ENCODE measurements at places on chromosomes 11 and 22. TPM values are rescaled to one million over a fixed set of nuclear protein-coding genes. Genes with fewer than 3 reads are reported as not detected.

DNA sequence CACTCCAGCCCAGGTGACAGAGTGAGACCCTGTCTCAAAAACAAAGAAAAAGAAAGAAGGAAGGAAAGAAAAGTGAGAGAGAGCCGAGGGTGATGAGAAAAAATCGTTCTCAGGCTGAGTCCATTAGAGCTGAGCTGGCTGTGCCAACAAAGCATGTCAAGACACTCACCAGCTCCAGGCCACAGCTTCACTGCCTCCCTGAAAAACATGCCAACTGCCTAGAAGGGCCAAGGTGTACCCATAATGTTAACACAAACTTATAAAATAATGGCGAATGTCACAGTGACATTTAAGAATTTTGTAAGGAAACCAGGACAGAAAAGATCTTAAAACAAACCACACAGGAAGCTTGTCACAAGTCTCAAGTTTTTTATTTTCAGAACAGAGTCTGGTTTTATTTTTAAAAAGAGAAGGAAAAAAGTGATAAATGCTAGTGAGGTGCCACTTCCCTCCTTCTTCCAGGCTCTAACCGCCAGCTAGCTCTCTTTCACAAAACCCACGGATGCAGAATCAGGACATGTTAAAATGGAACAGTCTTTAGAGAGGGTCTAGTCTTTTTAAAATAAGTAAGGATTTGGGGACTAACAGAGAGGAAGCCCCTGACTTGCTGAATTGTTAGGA, 5.1 kb downstream of the TMEM121B start:
- no peak overlapping the region for H3K4me3 ChIP-seq
- DNase-seq = no peak
- H3K27me3 ChIP-seq = no peaks in the 10 kb centered on the region
- H3K27ac ChIP-seq = no peak overlapping the region

DNA sequence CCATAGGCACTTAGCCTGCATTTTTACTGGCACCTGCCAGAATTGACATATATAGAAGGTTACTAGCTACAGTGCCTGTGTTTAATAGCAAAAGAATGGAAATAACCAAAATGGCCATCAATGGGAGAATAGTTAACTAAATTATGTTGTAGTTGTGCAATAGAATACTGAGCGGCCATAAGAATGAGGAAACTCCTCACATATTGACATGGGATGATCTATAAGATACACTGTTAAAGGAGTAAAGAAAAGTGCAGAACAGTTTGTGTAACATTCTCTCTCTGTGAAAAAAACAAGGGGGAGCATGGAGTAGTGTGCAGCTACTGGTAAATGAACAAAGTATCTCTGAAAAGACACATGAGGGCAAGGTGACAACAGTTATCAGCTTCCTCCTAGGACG, 21.5 kb downstream of the ARAP1 start:
- 0 out of 2 replicates have a peak, but pooled peaks cover 7% of the 10 kb centered on the region for H3K36me3 ChIP-seq
- DNase-seq = no peak
- no peak overlapping the region for H3K4me3 ChIP-seq
- H3K27ac ChIP-seq = no peak overlapping the region

DNA sequence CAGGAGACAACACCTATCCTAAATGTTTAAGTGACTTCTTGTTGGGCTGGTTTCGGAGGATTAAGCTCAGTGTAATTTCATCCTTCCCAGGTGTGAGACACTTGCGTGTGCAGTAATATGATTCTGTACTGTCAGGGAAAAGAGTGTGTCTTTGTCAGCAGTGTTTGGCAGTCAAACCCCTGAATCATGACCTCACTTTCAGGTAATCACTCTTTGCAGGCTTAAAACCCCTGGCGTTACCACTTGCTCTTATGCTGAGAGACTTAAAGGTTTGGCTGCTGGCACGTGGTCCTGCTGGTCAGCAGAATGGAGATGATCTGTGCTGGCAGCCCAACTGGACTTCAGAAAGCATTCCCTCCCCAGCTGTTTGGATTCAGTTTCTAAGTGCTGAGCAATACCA, 56.1 kb downstream of the APIP start:
- H3K36me3 ChIP-seq = no peaks in the 10 kb centered on the region
- H3K4me3 ChIP-seq = no peak overlapping the region
- no peak overlapping the region for H3K27ac ChIP-seq
- H3K27me3 ChIP-seq = no peaks in the 10 kb centered on the region
- H3K4me1 ChIP-seq = 0 out of 2 replicates have a peak, but pooled peaks cover 3% of the 10 kb centered on the region

DNA sequence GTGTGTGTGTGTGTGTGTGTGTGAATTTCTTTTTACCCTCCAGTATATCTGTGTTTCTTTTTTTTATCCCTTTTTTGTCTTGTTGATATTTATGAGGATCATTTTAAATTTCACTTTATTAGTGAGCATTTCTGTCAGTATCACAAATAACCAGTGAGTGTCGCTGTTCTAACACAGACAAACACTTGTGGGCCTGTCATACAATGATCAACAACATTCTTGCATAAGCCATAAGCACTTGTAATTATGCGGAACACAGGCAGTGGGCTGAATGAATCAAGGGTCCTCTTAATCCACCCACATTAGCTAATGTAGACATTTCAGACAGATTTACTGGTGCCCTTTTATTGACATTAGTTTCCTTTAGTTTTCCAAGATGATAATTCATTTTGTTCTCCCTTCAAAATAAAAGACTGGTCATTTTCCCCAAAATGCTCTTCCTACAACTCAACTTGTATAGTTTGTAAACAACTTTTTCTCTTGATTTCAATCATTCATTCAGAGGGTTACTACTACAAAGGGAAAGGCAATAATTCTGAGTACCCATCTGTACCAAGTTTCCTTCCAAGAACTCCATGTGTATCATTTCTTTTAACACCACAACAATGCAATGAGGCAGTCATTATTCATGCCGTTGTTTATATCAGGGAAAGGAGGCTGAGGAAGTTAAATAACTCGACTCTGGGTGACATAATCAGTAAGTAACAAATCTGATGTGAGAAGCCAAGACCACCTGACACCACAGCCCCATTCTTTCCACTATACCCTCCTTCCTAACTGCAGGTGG, 34.5 kb upstream of the ANO3 start:
- H3K4me1 ChIP-seq = no peaks in the 10 kb centered on the region
- H3K27ac ChIP-seq = no peak overlapping the region
- H3K27me3 ChIP-seq = no peaks in the 10 kb centered on the region

- no peaks in the 10 kb centered on the region for H3K36me3 ChIP-seq
- no peaks in the 10 kb centered on the region for H3K27me3 ChIP-seq
- H3K4me3 ChIP-seq = no peak overlapping the region
- no peaks in the 10 kb centered on the region for H3K4me1 ChIP-seq
- DNase-seq = no peak
Observed at GRCh38 chr22:36077271-36077670, 48.6 kb upstream of the RBFOX2 start.

- H3K36me3 ChIP-seq = no peaks in the 10 kb centered on the region
- no peak overlapping the region for H3K4me3 ChIP-seq
- no peak for DNase-seq
- no peaks in the 10 kb centered on the region for H3K27me3 ChIP-seq
- peaks cover 3% of the 10 kb centered on the region for H3K4me1 ChIP-seq
- no peak overlapping the region for H3K27ac ChIP-seq
Observed at GRCh38 chr22:31680861-31681341, 18.9 kb upstream of the PISD start.

DNA sequence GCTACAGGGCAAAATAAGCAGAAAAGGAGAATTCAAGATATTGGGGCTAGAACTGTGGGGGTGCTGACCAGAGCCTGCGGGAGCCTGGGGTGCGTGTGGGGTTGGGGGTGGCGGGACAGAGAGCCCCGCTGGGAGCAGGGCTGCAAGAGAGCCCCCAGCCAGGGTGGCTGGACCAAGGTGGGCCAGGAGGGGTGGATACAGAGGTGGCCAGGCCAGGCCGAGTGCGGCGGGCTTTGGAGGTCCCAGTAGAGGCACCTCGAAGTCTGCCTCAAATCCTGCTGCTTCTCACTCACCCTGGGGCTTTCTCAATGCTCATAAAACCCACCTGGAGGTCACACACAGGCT, 16.9 kb upstream of the MUC5B start:
- DNase-seq = no peak
- no peaks in the 10 kb centered on the region for H3K27me3 ChIP-seq
- H3K36me3 ChIP-seq = no peaks in the 10 kb centered on the region
- H3K27ac ChIP-seq = no peak overlapping the region
- no peak overlapping the region for H3K4me3 ChIP-seq
- peaks cover 36% of the 10 kb centered on the region for H3K4me1 ChIP-seq

DNA sequence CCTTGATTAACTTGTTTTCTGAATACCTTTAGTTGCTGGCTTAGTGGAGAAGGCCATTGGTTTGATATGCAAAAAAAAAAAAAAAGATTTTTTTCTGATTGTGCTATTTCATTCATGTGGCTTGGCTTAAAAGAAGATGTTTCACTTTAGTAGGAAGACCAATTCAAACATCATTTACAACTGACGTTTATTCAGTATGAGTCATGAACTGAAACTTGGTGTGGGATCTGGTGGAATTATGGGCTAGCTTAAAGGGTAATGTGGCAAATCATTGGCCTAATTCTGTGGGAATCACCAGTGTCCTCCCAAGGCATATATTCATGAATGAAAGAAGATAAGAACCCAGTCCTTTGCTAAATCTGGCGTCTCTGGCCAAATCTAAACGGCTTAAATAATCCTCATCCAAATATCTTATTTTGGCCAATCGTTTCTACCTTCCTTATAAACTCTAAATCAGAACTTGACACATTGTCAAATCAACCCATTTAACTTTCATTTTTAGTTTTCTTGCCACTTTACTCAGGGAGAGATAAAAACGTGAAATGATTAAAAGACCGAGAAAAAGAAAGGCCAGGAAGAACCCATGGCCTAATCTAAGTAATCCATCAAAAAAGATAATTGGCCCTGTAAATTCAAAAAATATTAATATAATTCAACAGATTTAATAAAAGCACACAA, 77.0 kb downstream of the DDIAS start:
- no peak overlapping the region for H3K4me3 ChIP-seq
- no peaks in the 10 kb centered on the region for H3K36me3 ChIP-seq
- no peak for DNase-seq
- no peaks in the 10 kb centered on the region for H3K4me1 ChIP-seq

The MYRF gene
- total RNA-seq = 15.3 TPM

The LRRN4CL gene
- total RNA-seq = 1.0 TPM

The FDXACB1 gene
- 2.2 TPM for total RNA-seq

The NNMT gene
- not detected for total RNA-seq

The FAM180B gene
- total RNA-seq = not detected

The PARVB gene
- 35.3 TPM for total RNA-seq

The OR4S2 gene
- not detected for total RNA-seq

The HORMAD2 gene
- not detected for total RNA-seq

The OR5D13 gene
- total RNA-seq = not detected

The MFRP gene
- total RNA-seq = not detected

Measured in PC-9 (cell line).